ENCODE measurements at places on chromosomes 4 and X.
A peak's percentile ranks its signal among the peaks of the same experiment; 100 is the strongest.

DNA sequence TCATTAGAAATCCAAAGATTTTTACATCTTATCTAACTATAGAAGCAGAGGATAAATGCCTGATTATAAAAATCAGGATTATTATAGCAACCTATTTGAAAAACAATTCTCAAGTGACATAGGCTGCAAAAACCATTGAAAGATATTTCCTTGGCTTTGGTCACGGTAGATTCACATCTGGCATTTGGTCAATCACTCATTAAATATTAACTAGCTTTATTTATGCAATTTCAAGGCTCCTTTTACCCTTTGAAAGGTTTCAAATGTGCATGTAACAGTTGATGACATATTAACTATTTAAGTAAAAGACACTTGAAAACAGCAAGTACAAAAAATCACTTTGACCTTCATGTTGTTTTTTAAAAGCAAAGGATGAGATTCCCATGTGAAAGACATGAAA is 98.1 kb downstream of the MMRN1 start:
- DNase-seq, result no peak

DNA sequence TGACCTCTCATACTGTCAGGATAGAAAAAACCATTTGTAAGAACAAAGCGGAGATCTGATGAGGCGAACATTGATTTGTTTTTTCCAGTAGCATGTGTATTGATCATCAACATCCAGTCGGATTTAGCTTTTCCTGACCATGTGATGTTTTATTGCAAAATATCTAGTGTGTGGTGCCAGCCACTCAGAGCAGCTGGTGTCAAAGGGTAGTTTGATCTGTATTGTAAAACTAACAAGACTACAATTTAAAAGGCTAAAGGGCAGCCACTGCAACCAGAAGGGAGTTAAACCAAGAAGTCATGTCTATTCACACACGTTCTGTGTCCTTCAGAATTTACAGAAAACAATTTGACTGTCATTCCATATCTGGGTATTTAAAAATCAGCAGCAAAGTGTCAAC is 719.0 kb upstream of the FRG1 start:
- no peak for DNase-seq

DNA sequence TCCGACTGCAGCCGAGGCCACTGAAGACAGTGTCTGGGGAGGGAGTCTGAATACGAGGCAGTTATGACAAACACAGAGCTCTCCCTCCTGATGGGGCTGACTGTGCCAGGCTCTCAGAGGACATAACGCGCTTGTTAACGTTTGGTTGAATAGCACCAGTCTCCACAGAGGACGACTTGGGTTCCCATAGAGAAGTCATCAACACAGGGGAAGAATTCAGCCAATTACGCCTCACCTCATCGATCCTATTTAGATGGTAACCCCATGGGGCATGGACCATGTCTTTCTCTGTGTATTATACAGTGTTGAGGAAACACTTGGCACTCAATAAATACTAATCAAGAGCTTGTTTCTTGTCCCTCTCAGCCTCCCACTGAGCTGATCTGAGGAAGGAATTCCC is 642.6 kb upstream of the LCORL start:
- DNase-seq, result no peak

- peak; percentile 53 for DNase-seq
Observed at GRCh38 chr4:8240211-8241041, 29.1 kb upstream of the HTRA3 start.

- DNase-seq, result no peak
Observed at GRCh38 chrX:129939986-129940385, 34.0 kb downstream of the UTP14A start.

DNA sequence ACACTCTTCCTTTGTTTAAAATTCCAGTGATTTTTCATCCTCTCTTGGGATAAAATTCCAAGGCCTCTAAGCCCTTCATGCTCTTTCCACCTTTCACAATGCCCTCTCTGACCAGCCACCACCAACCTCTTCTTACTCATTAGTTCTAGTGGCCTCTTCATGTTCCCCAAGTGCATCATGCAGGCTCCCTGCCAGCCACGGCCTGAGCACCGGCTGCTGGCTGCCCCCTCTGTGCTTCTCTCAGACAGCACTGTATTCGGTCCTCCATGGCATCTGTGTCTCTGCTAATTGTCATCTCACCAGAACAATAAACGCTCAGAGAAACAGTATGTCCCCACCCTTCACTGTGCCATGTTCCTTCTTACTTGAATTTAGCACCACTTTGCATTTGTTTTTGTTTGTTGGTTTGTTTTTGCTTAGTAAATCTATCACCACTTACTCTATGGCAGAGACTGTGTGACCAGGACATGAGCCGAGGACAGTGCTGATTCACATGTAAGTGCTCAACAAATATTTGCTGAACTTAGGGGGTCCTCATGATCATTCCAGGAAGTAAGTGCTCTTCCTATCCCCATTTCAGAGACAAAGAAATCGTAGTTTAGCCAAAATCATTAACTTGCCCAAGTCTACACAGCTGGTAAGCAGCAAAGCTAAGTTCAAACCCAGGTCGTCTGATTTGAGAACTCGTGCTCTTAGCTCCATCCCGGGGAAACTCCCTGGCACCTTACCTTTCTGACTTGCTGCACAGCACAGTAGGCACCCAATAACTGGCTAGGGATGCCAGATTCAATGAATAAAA is 77.1 kb upstream of the UCP1 start:
- no peak for DNase-seq

GRCh38 chr4:136763919-136764318 is 768.4 kb downstream of the PCDH18 start:
- no peak for DNase-seq

- DNase-seq, result no peak
Observed at GRCh38 chrX:149032449-149032848, 472.7 kb downstream of the IDS start.

GRCh38 chr4:177862541-177863176 is 420.4 kb upstream of the AGA start:
- no peak for DNase-seq

DNA sequence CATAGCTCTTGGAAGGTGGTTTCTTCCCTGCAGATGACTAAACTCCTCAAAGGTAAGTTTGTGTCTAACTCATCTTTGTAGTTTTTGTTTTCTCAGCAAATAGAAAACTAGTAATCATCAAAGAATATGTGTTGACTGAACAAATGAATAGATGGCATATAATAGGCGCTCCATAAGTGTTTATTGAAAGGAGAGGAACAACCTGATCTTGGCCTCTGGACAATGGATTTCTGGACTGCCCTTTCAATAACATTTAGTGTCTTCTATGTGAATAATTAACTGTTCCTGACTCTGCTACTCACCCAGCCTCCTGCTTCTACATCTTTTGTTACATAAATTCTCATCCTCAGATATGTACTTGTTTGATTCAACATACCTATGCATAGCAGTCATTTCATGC is 399.1 kb downstream of the PPP1R2C start:
- DNase-seq, result no peak

DNA sequence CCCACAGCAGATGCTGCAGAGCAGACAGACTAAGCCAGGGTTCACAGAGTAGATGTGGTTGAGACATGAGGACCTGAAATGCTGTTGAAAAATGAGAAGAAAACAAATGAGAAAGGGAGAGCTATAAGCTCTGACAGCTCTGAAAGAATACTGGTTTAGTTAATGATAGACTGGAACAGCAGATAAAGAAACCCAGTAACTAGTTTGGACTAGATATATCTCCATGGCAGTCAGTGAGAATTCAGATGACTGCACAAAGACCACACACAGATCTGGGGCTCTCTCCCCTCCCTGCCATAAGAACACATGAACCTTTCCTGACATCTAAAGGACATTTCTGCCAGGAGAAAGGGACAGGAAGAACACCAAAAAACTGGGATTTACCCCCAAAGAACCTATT is 8.2 kb downstream of the NAA11 start:
- no peak for DNase-seq

- no peak for DNase-seq
Observed at GRCh38 chr4:25900310-25900709, 13.7 kb upstream of the SMIM20 start.

GRCh38 chrX:49934148-49934547 is 11.8 kb downstream of the CLCN5 start:
- peak; percentile 23 for DNase-seq

DNA sequence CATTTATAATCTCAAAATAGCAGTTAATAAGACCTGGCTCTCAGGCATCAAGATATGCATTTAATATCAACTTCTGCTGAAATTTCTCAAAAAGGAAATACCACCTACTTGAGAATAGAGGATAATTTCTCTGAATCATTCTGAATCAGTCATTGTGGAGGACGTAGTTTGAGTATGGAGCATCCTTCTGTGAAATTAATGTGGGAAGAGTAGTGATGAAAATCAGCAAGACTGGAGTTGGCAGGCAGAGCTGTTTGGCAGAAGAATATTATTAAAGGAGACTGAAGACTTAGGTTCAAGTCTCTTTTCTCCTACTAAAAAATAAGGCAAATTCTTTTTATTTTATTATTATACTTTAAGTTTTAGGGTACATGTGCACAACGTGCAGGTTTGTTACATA is 325.6 kb upstream of the ATOH1 start:
- no peak for DNase-seq

DNA sequence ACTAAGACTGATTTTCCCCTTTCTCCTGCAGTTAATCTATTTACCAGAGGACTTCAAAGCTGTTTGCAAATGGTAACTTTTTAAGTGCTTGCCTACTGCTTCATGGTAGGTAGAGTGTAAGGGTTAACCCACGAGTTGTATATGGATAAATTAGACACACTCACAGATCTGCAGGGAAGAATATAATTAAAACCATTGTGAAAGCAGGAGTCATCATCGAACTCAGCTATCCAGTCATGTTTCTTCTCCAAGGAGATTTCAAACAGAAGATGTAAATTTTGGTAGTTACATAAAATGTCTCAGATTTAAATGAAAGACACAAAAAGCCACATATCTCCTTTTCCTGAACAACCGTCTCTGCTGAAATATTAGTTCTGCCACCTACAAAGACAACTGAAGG is 549 bp upstream of the XG start:
- no peak for DNase-seq

DNA sequence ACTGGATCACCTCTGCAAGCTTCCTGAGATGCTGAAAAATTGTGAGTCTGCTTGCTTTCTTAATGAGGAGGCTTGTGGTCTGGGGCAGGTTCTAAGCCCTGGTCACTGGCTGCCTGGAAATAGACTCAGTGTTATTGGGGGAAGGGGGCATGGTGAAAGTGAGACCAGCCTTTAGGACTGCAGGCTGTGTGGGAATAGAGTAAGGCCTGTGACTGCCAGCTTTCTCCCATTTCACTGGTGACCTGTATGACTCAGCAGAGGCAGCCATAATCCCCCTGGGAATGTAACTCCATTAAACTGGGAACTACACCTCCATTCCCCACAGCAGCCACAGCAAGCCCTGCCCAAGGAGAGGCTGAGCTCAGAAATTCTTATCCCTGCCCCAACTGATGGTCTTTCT is 55.9 kb upstream of the IL15 start:
- DNase-seq, result no peak

DNA sequence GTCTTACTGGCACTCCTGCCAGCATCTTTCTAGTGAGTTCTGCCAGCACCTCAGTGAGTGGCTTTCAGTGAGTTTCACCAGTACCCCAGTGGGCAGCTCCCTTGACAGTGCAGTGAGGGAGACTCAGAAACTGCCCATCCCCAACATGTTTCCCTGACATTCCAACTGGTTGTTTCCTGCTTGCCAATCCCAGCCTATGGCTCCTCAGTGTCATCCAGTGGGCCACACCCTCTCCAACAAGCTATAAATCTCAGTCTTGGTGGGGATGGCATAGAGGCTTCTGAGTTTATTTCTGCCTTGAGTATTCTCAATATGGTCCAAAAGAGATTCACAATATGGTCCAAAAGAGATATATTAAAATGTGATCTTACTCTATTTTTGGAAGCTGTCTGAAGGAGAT is 461.2 kb upstream of the NR3C2 start:
- no peak for DNase-seq

GRCh38 chr4:113604955-113605354 is 156.6 kb downstream of the CAMK2D start:
- DNase-seq, result no peak

DNA sequence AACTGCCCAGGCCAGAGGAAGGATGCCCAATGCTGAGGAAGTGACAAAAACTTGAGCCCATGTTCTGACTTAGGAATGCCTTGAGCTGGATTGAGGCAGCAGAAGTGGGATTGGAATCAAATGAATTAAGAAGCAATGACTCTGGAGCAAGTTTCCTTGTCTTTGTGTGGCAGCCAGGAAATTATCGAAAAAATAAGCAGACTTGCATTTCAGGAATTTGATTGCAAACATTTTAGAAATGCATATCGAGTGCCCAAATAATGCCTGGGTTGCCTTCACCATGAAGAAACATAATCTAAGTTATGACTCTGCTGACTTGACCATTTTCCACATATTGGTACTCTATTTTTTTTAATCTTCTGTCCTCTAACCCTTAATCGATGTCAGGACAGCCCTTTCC is 9.5 kb downstream of the CYTL1 start:
- DNase-seq, result no peak

DNA sequence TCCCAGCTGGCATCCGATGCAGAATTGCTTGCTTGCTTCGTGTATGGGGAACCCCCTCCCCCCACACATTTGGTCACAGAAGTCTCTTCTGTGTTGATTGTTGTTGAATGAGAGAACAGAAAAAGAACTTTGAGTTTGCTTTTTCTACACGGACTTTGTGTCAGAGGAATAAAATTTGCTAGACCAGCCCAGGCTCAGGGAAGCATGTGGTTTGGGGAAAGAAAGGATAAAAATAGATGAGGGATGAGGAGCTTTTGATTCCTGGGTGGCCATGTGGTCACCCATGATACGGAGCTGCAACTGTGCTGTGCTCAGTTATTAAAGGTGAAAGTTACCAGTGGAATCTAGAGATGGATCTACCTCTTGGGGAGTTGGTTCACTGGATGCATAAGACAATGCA is 34.2 kb upstream of the ESX1 start:
- no peak for DNase-seq

GRCh38 chr4:80321776-80322175 is 13.8 kb upstream of the CFAP299 start:
- DNase-seq, result no peak

GRCh38 chr4:23171976-23172375 is 479.2 kb downstream of the GBA3 start:
- DNase-seq, result no peak

DNA sequence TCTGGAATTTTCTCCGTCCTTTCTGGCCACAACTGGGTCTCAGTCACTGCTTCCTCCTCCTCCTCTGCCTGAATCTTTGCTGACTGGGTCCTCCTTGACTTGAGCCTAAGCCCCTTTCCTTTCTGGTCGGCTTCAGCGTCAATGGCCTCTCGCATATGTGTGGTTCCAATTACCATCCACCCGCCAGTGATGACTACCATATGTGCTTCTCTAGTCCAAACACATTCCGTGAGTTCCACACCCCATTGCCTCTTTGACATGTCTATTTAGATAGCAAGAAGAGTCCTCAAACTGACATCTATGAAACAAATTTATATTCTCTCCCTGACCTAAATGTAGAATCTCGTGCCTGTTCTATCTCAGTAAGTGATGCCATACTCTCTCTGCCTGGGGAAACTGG is 19.8 kb downstream of the MXRA5 start:
- DNase-seq, result no peak

DNA sequence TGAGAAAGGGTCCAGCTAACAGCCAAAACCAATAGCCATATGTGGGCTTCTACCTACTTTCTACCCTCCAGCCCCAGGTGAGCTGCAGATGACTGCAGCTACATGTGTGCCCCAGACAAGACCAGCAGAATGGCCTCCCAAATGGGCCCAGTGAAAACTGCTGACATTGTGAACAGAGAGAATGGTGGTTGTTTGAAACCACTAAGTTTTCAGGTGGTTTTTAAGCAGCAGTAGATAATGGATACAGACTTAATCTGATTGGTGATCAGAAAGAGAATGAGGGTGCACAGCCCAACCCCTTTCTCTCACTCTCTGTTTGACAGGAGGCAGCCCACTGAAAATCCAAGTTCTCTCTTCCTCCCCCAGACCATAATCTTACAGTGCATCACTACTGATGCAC is 42.5 kb upstream of the BBS12 start:
- DNase-seq, result no peak
